ENCODE measurements at places on chromosomes 2 and 18. TPM values are rescaled to one million over a fixed set of nuclear protein-coding genes. Genes with fewer than 3 reads are reported as not detected.
A peak's percentile ranks its signal among the peaks of the same experiment; 100 is the strongest.

- no peak for DNase-seq
Observed at GRCh38 chr18:80176334-80177073, 67.4 kb downstream of the ADNP2 start.

Gene ITGA4
- 5.4 TPM for total RNA-seq

Gene NXPH2
- total RNA-seq: 0.83 TPM

Gene PPP1R1C
- 13.8 TPM for total RNA-seq

Gene C2orf66
- 0.34 TPM for total RNA-seq

DNA sequence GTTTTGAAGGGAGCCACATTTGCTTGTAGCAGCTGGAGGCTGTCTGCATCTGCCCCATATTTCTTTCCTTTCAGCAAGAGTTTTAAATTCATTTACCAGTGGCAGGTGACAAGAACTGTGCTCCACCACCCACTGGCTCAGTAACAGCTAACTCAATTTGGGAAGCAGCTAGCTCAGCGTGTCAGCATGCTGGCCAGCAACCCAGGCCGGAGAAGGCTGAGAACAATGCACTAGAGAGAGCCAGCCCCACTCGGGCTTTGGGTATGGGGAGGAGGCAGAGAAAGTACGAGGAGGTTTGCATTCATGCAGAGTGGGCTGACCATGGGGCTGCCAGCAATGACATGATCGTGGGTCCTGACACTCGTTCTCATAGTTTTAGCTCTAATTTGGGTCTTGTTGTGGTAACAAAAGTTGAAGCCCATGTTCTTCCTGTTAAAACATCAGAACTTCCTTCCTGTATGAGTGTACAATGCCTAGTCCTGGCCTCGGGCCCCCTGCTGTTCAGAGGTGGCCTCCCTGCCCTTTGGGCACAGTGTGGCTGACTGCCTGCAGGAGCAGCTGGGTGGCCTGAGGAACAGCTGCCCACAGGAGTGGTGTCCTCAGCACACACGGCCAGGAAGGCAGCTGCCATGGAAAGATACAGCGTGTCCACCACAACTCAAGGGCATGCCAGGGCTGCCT, 23.0 kb downstream of the CDC42EP3 start:
- peak; percentile 23 for DNase-seq

DNA sequence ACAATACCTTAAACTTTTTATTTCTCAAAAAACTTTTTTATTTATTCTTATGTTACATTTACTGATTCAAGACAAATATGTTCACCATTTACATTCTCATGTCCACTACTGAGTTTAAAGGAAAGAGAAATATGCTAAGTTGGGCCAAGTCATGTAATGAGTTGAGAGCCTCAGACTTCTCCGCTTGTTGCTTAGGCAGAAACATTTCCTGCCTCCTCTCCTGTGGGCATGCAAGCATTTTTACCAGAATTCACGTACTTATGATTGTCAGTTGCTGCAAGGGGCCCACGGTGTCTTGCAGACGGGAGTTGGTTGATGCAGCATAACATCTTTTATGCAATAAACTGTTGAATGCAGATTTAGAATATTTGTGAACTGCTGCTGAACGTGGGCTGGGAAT, 51.8 kb downstream of the MYO1B start:
- DNase-seq: no peak

- no peak for DNase-seq
Observed at GRCh38 chr2:181876614-181877063, 14.9 kb upstream of the ITPRID2 start.

Gene SPP2
- total RNA-seq: not detected

DNA sequence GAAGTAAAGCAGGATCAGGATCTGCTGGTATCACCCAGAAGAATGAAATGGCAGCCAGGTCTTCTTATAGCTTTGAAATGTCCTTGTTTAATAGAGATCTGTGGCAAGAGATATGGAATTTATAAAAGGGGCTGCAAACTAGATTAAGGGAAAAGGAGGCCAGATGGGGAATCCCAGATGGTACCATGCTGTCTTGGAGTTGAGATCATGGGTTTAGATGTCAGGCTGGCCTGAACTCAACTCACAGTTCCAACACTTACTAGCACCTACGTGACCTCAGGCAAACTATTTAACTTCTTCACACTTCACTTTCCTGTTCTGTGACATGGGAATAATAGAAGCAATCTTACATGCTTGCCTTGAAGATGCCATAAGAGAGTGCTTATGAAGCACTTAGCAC, 188.2 kb downstream of the ALK start:
- no peak for DNase-seq

DNA sequence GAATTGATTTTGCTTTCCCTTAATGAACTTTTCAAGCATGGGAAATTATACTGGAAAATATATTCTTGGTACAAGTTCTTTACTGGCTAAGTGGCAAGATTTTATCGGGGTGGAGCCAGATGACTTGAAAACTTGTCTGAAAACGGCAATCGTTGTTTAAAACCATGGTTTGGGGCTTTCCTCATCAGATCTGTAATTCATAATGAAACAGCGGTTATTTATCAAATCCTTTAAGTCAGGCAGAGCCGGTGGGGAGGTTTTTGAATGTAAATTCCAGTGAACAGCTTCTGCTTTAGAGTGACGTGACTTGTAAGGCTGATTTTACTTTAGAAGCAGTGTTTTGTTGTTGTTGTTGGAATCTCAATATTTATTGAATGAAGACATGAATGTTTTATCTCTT, 2.6 kb downstream of the SEC11C start:
- no peak for DNase-seq

DNA sequence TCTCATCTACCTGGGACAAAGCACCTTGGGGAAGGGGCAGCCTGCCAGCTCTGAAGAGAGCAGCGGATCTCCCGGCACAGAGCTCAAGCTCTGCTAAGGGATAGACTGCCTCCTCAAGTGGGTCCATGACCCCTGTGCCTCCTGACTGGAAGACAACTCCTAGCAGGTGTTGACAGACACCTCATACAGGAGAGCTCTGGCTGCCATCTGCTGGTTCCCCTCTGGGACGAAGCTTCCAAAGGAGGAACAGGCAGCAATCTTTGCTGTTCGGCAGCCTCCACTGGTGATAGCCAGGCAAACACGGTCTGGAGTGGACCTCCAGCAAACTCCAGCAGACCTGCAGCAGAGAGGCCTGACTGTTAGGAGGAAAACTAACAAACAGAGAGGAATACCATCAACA, 549.9 kb upstream of the LRATD1 start:
- DNase-seq: no peak

DNA sequence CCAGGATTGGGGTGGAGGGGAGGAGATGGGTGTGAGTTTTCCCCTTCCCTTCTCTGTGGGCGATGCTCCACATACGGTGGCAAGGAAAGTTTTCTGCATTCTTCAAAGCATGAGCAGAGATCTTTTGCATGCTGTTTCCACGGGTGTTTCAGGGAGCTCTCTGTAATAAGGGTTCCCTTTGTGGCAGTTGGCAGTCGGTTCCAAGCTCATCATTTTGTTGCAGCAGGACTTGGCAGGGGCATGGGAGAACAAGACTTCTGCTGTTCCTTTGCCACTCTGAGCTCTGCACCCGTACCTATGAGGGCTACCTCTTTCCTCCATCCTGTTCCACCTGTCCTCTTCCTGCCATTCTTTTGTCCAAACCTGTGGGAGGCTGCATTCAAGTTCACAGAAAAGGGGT, 71.3 kb upstream of the SPRED2 start:
- DNase-seq: no peak

Gene NUP35
- 8.6 TPM for total RNA-seq

GRCh38 chr2:185472574-185472973, 266.0 kb upstream of the FSIP2 start:
- no peak for DNase-seq

Gene SLC5A7
- total RNA-seq: 0.27 TPM

Gene FAM237A
- not detected for total RNA-seq

DNA sequence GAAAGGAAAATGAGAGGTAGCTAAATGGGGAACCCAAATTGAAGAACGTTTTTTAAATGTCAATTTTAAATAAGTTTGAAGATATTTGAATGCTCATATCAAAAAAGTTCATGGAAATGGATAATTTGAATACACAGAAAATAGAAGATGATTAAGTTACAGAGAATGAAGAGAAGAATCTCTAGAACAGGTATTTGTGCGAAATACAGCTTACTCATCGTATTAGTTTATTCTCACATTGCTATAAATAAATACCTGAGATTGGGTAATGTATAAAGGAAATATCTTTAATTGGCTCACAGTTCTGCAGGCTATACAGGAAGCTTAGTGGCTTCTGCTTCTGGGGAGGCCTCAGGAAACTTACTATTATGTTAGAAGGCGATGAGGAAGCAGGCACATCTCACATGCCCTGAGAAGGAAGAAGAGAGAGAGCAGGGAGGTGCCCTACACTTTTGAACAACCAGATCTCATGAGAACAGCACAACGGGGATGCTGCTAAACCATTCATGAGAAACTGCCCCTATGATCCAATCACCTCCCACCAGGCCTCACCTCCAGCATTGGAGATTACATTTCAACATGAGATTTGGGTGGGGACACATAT, 89.7 kb upstream of the DTNA start:
- no peak for DNase-seq

DNA sequence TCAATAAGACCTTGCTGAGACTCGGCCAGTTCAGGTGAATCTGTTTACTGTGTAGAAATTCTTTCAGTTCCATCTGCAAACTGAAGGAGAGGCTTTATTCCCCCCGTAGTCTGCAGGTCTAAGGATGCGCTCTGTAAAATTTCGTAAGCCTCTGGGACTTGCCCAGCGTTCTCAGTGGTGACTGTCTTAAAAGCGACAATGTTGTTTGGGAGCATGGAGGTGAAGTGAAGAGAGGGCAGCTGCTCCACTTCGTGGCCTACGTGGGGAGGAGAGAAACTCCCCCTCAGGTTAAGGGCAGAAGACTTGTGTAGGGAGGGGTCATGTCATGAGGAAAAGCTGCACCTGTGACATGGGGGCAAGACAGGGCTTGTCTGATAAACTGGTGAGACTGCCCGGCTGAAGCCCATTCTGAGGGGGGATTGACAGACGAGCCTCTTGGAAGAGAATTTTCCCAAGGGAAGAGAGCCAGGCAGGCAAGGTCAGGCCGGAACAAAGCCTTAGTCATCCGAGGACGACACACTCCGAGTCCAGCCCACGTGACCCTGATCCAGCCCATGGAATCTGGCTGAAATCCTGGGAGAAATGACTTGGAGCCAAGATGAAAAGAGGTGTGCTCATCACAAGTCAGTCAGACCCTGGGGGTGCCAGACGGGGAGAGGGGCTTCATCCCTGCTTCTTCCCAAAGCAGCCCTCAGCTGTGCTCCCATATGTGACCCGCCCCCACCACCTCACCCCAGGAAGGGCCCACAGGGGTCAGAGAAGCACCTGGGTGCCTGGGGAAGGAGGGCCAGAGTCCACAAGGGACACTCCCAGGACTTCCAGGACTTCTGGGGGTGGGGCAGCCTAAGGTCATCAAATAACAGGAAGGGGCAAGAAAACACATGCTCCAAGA, 88.5 kb upstream of the SH3BP4 start:
- peak; percentile 47 for DNase-seq

GRCh38 chr2:152407204-152407721, 72.3 kb downstream of the FMNL2 start:
- DNase-seq: peak; percentile 73

- DNase-seq: no peak
Observed at GRCh38 chr2:101682311-101682710, 15.2 kb upstream of the MAP4K4 start.

DNA sequence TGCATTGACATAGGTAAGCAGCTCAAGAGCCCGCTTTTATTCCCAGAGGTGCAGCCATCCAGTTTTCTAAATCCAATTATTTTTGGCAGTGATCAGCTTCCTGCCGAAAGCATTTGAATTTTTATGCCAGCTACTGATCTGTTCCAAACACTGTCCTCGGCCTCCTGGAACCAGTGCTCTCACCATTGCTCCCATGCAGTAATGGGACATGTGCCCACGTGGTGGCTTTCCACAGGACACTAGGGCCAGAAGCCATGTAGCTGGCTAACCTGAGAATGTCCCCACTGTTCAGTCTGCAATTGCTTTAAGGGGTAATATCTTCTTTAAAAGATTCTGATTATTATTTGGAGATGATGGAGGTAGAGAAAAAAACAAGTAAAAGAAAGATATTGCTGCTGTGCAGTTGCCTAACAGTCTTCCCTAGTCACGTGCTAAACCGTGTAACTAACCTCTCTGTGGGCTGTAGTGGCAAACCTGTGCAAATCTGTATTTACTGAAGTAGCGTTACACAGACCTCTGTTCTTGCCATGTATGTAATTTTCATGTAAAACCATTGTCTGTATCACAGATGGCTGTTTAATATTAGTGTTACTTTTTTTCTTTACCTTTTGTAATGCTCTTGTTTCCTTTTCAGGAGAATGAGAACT, 13.0 kb downstream of the GRHL1 start:
- no peak for DNase-seq

- DNase-seq: no peak
Observed at GRCh38 chr2:131419441-131419840, 55.5 kb upstream of the RAB6D start.

DNA sequence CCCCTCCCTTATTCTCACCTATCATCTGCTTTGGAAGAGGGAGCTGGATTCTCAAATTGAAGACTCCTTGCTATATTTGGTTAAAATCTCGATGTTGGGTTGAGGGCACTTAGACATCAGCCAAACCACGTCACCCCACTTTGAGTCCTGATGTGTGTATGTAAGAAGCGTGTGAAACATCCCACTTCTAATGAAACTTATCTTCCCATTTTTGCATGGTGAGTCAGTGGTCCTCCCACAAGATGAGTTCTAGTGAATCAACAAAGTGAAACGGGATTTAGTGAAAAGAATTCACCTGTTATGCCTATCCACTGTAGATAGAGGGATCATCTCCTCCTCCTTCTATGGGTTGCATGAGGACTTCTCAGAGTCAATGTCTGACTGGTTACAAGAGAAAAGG, 51.4 kb upstream of the SPRED2 start:
- DNase-seq: no peak

GRCh38 chr2:18600255-18600613, 10.9 kb upstream of the NT5C1B start:
- no peak for DNase-seq

Gene EHD3
- 11.5 TPM for total RNA-seq

Measured in glutamatergic neuron (in vitro differentiated cells).